ENCODE measurements at places on chromosomes 16 and 17. TPM values are rescaled to one million over a fixed set of nuclear protein-coding genes. Genes with fewer than 3 reads are reported as not detected.

LRRC37A gene
- total RNA-seq, result 5.5 TPM

SLC6A4 gene
- total RNA-seq, result 5.0 TPM

DNA sequence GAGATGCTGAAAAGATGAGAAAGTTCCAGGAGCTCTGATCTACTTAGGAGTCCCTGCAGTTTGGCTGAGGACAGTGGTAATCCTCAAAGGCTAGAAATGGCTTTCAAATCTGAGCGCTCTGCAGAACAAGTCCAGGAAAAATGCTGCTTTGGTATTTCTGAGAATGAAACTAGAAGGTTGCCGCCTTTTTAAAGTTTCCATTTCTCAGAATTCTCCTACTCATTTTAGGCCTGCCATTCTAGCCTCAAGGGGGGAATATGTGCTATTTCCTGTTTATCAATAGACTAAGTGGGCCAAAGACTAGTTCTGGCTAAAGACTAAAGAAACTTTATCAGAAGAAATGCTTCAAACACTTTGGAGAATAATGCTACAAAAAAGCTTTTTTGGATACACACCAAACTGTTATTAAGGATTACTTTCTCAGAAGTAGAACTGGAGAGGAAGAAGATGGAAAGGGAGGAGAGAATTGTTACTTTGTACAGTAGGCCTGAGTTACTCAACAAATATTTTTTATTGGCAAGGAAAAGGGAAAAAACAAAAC is at the start of gene SLFN12L:
SLFN12L (minus strand) TSS at position 78 of the 541 bp plus-strand sequence. CDS start 15,314 bp downstream, outside the sequence.
- H3K36me3 ChIP-seq, result peaks cover 8% of the 10 kb centered on the region
- no peaks in the 10 kb centered on the region for H3K27me3 ChIP-seq
- peak within 1 kb of the TSS; percentile 98 for H3K4me3 ChIP-seq
- peaks cover 46% of the 10 kb centered on the region for H3K4me1 ChIP-seq

GRCh38 chr17:80725517-80725916 is 180.9 kb downstream of the RPTOR start:
- H3K4me3 ChIP-seq, result no peak overlapping the region
- no peak overlapping the region for H3K27ac ChIP-seq
- DNase-seq, result no peak
- H3K27me3 ChIP-seq, result no peaks in the 10 kb centered on the region

GRCh38 chr16:50841081-50841886 is 99.4 kb downstream of the CYLD start:
- H3K36me3 ChIP-seq, result peaks cover 2% of the 10 kb centered on the region
- peak; percentile 20 for DNase-seq
- peaks cover 12% of the 10 kb centered on the region for H3K4me1 ChIP-seq
- peak overlapping the region; percentile 82 for H3K4me3 ChIP-seq
- H3K27ac ChIP-seq, result peak overlapping the region; percentile 62

Data from T-helper 17 cell (primary cell).